Activated CD8-positive, alpha-beta memory T cell treated with anti-CD3 and anti-CD28 coated beads for 1 hour (primary cell): ENCODE measurements at places on chromosomes 7 and 10.

GRCh38 chr10:123854498-123854897 is 37.1 kb downstream of the CPXM2 start:
- DNase-seq = no peak

DNA sequence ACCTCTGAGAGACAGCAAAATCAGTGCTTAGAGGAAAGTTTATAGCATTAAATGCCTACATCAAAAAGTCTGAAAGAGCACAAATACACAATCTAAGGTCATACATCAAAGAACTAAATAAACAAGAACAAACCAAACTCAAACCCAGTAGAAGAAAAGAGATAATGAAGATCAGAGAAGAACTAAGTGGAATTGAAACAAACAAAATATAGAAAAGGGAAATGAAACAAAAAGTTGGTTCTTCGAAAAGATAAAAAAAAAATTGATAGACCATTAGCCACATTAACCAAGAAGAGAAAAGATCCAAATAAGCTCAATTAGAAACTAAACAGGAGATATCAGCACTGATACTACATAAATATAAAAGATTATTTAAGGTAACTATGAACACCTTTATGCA is 280.0 kb upstream of the NRG3 start:
- no peak for DNase-seq

DNA sequence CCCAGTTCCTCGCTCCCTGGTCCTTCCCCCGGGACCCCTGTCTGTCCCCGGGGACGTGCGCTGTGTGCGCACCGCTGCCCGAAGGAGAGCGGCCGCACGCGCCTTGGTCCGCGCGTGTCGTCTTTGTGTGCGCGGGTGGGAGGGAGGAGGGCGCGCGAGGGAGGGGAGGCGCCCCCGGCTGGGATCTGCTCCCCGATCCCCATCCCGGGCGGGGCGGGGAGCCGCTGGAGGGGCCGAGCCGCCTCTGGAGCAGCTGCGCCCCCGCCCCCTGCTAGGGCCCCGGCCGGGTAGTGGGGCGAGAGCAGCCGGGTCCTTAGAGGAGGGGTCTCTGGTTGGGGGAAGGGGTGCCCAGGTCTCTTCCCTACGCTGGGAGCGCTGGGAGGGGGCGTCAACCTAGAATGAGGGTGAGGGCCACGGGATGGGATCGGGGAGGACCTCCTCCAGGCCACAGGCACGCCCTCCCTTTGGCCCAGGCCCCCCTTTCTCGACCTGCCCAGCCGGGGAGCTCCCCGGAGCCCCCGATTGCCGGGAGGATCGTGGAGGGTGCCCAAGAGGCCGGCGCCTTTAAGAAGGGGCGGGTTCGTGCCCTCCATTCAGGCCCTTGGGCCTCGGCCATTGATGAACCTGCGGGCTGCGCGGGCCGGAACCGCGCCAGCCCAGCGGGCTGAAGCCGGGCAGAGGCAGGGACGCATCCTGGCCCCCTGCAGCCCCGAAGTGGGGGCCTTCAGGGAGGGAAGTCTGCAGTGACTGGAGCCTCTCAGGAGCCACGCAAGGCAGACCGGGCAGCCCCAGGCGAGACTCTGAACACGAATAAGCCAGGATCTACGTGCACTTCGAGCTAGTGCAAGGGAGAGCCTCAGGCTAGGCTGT is 678 bp downstream of the SH2B2 start:
- DNase-seq = no peak

DNA sequence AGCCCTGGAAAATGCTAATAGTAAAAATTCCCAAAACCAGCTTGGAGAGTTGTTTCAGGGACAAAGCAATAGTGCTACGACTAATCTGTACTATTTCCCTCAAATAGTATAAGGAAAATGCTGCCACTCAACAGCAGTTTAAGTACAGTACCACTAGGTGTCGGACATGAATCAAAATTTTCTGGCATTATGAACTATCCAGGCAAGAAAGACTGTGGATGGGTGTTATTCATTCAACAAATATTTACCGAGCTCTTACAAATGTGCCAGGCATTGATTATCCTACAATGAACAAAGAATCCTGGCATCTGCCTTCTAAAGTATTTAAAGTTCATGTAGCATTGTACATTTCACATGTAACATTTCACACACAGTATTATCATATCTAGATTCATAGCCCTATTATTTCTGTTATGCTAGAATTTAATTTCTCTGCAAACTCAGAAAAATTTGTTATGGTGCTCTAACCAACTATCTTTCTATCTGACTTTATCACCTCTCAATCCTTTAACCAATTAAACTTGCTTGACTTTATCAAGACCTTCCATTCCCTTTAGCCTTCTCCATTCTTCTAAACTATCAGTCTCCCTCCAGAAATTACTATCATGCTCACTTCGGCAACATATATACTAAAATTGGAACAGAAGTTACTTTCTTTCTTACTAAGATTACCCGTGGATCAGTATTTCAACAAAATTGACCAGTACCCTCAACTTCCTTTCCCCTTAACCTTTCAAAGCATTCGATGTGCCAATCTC is 80.6 kb downstream of the ARHGAP21 start:
- DNase-seq = no peak

GRCh38 chr7:68422281-68422680 is 1176.0 kb upstream of the AUTS2 start:
- DNase-seq = no peak

- DNase-seq = no peak
Measured at GRCh38 chr7:121404348-121404747, 8.2 kb upstream of the FAM3C start.

DNA sequence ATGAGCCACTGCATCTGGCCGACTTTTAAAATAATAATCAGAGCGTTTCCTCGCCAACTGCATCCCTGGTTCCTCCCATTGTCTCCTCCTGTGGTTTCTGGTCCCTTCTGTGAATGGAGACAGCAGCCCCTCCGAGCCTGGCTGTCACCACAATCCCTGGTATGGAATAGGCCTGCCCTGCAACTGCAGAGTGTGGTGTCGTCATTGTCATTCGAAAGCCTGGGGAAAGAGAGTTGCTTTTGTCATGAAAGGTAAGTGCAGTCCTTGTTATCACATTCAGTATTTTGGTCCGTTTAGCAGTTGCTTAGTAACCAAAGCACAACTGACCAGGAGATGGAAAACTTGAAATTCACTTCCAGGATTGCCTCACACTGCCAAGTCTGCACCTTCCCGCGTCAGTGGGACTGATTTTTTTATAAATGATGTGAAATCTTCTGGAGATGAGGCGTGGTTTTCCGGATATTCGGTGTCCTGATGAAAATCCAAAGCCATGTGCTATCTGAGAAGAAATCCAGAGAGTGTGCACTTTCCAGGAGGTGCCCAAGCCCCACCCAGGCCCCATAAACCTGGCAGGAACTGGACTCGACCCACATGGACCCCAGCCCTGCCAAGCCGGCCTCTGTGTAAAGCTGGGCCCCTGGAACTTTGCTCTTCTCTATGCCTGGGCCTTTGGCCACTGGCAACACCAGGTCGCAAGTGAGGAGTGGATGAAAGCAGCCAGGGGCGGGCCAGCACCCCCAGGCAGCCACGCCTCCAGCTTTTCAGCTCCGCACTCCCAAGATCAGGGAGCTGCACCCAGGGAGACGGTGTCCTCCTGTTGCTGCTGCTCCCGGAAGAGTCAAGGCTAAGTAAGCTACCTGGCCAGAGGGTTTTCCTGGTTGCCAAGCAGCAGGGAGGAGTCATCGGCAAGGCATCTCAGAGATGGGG is 133.7 kb upstream of the SH2B2 start:
- no peak for DNase-seq

DNA sequence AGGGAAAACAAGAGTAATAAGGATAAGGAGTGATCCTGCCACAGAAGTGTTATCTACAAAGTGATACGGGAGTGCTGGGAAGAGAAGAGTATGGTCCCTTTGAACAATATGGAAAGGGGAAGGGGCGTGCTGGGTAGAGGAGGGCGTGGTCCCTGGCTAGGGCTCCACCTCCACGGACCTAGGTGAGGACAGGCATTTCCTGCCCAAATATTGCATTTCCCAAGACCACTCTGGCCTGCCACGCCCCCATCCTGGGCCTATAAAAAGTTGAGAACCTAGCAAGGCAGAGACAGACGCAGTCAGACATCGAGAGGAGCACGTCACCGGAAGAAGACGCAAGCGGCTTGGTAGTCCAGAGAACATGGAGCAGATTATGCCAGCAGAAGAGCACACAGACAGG is 22.8 kb downstream of the VSTM4 start:
- no peak for DNase-seq

GRCh38 chr10:33228426-33228825 is 106.0 kb downstream of the NRP1 start:
- no peak for DNase-seq

- no peak for DNase-seq
Measured at GRCh38 chr7:74025730-74026129, 2.2 kb upstream of the ELN start.

- DNase-seq = no peak
Measured at GRCh38 chr7:34652809-34653208, 5.2 kb upstream of the NPSR1 start.

GRCh38 chr10:100907175-100907574 is 5.6 kb upstream of the SLF2 start:
- no peak for DNase-seq

GRCh38 chr7:39808796-39809481 is 141.1 kb upstream of the CDK13 start:
- no peak for DNase-seq

DNA sequence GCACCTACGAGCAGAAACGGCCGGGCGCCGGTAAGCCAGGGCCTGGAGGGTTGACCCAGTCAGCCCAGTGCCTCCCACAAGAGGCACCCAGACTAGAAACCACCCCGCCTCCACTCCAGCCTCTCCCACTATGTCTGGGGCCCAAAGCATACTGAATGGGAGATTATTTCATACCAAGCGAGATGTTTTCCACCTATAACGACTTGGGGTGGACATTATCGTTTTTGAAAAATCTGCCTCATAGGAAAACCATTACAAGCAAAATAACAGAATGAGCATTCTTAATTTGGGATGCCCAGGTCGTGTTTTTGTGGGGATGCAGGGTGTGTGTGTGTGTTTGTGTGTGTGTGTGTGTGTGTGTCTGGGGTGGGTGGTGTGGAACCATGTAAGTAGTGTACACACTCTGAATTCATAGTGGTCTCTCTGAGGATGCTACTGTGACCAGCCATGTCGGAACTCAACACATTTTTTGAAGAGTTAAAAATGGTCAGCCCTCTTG is 1.6 kb downstream of the HOXA6 start:
- DNase-seq = no peak

DNA sequence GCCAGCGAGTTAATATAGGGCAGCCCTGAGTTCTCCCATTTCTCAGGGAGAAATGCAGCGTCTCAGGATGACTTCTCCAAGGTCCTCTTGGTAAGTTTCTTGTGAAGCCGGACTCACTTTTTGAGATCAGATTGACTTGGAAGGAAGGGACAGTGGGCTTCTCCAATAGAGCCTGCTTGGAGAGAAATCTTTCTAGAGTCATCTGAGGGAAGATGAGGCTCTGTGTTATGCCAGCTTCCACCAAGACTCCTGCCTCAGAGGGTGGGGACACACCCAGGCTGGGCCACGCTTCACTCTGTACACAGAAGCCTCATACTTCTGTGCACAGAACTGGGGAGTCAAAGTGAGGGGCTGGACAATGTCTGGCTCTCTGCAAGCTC is 5.6 kb downstream of the C10orf105 start:
- no peak for DNase-seq

- no peak for DNase-seq
Measured at GRCh38 chr7:69656077-69656476, 57.8 kb downstream of the AUTS2 start.

DNA sequence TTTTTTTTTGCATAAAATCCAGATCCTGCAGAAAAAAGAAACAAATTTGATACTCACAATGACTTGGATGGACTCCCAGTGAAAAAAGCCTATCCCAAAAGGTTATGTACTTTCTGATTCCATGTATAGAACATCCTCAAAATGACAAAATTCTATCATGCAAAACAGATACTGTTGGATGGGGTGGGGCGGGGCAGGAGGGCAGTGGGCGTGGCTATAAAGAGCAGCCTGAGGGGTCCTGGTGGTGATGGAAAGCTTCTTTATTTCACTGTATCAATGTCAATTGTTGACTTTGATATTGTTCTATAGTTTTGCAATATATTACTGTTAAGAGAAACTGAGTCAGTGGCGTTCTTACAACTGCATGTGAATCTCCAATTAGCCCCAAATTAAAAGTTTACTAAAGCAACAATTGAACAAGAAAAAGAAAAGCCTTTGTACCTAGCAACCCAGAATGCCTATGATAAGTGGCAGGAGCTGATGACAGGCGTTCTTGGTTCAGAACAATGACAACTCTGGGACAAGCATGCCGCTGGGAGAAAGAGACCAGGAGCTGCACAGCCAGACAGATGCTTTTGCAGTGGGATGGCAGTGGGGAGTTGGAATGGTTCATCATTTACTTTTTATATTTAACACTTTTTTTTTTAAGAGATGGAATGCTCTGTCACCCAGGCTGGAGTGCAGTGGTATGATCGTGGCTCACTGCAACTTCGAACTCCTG is 101.9 kb downstream of the LHPP start:
- no peak for DNase-seq

GRCh38 chr10:63157845-63158624 is 24.9 kb downstream of the NRBF2 start:
- no peak for DNase-seq

DNA sequence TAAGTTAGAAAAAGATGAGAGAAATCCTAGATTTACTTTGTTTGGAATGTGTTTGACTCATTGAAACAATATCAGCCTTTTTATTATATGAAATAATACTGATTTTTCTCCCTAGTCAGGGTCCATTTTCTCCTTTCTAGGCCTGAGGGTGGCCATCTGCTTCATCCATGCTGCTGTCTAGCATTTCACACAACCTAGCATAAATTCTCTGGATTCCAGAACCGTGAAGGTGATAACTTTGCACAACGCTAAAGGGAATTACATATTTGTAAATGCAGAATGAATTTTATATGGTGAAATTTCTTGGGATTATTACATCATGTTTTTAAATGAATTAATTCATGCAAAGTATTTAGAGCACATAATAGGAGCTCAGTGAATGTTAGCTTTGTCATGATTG is 505.1 kb downstream of the INHBA start:
- DNase-seq = no peak

- DNase-seq = no peak
Measured at GRCh38 chr10:75211007-75211691, 553 bp downstream of the VDAC2 start.

GRCh38 chr7:18278316-18278715 is 217.2 kb upstream of the HDAC9 start:
- no peak for DNase-seq

- DNase-seq = no peak
Measured at GRCh38 chr7:148747274-148747673, 48.6 kb downstream of the CUL1 start.

GRCh38 chr7:157432957-157433576 is 96.3 kb downstream of the DNAJB6 start:
- DNase-seq = no peak
